ENCODE measurements at places on chromosomes 4 and X.

DNA sequence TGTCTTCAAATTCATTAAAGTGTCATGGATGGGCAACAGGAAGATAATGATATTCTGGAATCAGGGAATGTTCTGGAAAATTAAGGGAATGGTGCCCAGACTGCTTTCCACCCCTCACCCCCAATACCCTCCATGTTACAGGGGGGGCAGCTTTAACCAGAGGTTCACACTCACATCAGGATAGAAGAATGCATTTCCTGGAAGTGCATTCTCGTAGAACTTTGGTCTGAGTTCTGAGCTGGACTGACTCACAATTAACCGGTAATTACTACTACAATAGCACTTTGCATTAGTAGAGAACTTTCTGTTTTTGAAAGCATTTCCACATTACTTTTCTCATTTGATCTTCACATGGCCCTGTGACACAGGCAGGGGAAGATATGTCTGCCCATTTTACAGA lies 52.5 kb upstream of the SHISA3 start:
- DNase-seq: no peak

- DNase-seq: no peak
Measured at GRCh38 chr4:144356941-144357381, 216.4 kb upstream of the GYPA start.

- no peak for DNase-seq
Measured at GRCh38 chrX:29862126-29862677, 353.2 kb upstream of the MAGEB2 start.

GRCh38 chr4:148215202-148215601 lies 227.0 kb downstream of the NR3C2 start:
- DNase-seq: no peak

DNA sequence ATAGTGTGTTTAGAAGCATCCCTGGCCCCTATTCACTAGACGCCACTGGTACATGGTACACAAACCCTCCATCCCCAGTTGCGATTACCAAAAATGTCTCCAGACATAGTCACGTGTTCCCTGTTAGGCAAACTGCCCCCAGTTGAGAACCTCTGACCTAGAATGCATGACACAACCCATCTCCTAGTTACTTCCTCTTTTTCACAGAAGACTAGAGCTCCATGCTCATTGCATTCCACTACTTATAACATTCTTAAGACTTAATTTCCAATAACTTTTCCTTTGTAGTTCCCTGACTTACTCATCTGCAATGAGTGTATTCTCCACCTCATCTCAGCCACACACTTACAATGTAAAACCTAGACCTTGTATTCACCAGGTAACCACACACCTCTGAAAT lies 68.6 kb downstream of the PRSS12 start:
- DNase-seq: no peak

GRCh38 chr4:21884615-21885014 lies 64.0 kb downstream of the KCNIP4 start:
- no peak for DNase-seq

DNA sequence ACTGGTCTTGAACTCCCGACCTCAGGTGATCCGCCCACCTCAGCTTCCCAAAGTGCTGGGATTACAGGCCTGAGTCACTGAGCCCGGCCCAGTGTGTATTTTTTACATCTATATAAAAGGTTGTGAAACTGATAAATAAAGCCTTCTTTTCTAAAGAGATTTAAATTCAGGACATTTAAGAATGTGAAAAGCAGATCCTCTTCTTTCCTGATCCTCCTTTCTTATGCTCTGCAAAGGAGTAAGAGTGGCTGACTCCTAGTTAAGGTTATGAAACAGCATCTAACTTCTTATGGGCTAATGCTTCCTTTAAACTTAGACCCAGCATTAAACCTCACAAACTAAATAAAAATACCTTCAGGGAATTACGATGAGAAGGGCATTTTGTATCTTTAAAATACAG lies 197.7 kb upstream of the MAB21L2 start:
- no peak for DNase-seq

- DNase-seq: peak; percentile 21
Measured at GRCh38 chr4:88628746-88629145, 36.5 kb downstream of the HERC3 start.

- no peak for DNase-seq
Measured at GRCh38 chr4:8185930-8186329, 13.2 kb upstream of the SH3TC1 start.

GRCh38 chrX:76454456-76454927 lies 27.0 kb downstream of the MAGEE1 start:
- peak; percentile 14 for DNase-seq

- no peak for DNase-seq
Measured at GRCh38 chrX:51878056-51878455, 15.4 kb upstream of the MAGED1 start.

DNA sequence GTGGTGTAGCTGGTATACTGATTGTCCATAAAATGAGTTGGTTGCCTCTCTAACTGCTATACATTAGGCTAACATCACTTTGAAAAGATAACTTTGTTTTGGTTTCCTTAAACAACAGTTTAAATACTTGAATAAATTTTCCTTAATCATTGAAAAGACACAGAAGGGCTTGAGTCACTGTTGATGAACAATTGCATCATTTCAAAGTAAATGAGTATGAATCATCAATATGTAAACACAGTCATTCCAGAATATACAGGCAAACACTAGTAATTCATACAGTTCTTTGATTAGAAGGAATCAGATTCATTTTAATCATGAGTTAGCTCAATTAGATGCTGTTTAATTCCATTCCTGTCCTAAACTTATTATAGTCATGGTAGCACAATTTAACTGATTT lies 160.6 kb downstream of the AFF2 start:
- DNase-seq: no peak

DNA sequence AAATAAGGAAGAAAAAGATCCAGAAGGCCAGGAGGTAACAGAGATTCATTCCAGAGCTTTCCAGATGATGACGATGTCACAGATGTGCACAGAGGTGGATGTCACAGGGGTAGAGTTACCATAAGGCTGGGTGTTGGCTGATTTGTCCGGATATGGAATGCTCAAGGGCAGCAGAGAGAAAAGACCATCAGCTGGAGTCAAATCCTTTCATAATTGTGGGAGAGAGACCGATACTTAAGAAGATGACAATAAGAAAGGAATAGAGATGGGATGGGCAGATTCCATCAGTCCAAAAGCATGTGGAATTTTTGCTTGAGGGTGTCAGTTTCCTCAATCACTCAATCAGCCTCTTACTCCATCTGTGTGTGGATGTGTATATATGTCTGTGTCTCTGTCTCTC lies 150.4 kb downstream of the CENPC start:
- no peak for DNase-seq

DNA sequence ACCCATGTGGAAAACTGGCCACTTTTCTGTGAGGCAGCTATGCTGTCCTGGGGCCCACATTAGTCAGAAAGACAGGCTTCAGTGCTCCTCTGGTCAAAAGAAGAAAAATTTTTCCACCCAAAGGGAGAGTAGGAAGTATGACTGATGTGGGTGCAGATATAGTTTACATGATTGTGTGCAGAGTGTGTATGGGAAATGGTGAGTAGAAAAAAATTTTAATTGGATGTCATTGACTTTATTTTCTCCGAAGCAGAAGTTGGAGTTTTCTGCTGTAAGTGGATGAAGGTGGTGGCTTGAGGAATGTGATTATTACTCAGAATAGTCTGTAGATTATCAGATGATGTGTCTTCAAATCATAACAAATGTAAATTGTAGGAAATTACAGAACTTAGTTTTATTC lies 241.5 kb upstream of the IGFBP7 start:
- no peak for DNase-seq

- peak; percentile 87 for DNase-seq
Measured at GRCh38 chrX:46903458-46904242, 8.6 kb upstream of the JADE3 start.

DNA sequence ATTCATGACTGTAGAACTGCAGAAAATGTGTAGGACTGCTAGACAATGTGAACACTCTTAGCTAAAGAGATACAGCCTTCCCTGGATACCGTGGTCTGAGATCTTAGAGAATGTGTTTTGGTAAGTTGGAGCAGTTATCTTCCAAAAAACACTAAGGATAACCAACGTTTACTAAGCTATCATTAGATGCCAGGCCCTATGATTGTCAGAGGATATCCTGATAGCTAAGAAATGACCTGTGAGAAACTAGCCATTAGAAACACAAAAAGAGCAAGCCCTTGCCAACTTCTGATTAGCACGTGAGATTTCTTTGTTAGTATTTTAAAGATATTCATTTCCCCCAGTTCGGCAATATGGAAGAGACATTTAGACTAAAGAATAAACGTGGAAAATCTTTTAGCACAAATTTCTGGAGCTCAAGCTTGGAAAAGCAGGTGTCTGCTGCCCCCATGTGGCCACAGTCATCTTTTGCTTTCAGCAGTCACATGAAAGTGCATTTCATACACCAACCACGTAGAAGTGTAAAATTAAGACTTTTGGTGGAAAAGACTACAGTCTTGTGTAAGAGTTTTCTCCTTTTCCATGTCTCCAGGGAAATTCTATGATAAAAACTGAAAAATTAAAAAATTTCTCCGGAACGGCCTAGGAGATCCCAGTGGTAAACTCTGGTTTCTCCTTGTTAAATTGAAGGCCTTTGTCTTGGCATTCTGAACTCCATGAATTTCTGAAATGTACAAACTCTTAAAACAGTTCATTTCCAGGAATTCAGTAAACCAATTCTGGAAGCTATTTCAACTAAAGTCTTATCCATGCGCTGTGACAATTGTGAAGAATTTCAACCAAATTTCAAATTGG lies 136.4 kb downstream of the ZNF674 start:
- DNase-seq: peak; percentile 48

DNA sequence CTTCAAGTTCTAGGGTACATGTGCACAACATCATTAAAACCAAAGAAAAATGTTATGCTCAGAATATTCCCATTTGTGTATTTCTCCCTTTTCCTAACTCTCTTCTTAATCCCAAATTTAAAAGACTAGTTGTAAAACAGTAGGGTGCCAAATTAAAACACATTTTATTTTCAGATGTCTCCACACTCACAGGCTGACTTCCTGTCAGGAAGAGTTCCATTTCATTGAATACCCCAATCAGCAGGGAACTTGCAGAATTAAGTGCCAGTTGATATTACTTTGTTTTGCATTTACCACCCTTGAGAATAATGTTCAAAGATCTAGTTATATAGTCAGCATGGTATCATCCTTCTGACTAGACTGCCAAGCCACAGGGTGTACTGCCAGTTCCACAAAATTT lies 207.9 kb downstream of the MAB21L2 start:
- DNase-seq: no peak

- DNase-seq: peak; percentile 63
Measured at GRCh38 chrX:107000013-107000515, at the start of gene MORC4. Gene MORC4, minus strand, starts transcription at chrX:107000212. Its CDS starts 243 bp downstream, at chrX:106999969.

GRCh38 chr4:7546809-7547367 lies 112.2 kb upstream of the PSAPL1 start:
- no peak for DNase-seq

DNA sequence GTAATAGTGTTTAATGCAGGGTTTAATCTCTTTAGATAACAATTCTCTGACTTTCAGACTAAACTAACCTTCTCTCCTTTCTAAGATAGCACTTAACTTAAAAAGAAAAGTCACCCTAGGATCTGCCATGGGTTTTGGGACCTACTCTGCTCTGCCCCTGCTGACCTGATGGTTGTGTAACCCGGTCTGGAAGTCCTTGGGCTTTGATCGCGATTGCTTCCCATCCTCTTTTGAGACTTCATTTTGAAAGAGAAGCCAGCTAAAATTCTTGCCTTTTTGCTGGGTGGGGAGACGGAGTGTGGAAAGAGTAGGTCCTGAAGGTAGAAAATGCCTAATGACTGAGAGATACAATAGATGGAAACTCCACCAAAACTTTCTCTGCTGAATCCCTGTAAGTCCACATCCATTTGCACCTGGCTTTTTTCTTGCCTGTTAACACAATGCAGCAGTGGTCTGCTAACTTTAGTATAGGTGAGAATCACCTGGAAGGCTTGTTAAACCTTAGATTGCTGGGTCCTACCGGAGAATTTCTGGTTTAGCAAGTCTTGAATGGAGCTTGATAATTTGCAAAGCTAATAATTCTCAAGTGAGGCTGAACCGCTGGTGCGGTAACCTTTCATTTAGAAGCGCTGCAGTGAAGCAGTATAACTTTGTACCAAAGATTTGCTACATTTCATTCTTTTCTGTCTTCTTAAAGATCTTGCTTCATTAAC lies 45.6 kb upstream of the CCSER1 start:
- DNase-seq: no peak

DNA sequence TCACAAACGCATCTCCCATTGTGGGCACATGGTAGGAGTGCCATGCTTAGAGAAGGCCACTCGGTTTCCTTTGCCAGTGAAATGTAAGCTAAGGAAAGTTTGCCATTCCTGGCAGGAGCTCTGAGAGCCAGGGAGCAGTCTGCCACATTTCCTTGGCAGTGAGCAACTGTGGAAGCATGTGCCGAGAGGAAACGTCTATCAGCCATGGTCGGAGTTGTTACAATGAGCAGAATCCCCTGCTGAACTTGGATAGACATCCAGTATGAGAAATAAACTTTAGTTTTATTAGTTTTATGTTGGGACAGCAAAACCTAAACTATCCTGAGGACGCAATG lies 51.1 kb downstream of the ENOPH1 start:
- DNase-seq: no peak

- DNase-seq: no peak
Measured at GRCh38 chr4:123133397-123134050, 211.1 kb upstream of the NUDT6 start.

GRCh38 chr4:178086320-178086719 lies 644.1 kb upstream of the AGA start:
- DNase-seq: peak; percentile 23

- no peak for DNase-seq
Measured at GRCh38 chr4:92359491-92359890, 55.7 kb downstream of the GRID2 start.

GRCh38 chr4:145293658-145294057 lies 113.3 kb upstream of the OTUD4 start:
- DNase-seq: no peak

- DNase-seq: no peak
Measured at GRCh38 chr4:180169394-180169793, 2073.8 kb upstream of the TENM3 start.

DNA sequence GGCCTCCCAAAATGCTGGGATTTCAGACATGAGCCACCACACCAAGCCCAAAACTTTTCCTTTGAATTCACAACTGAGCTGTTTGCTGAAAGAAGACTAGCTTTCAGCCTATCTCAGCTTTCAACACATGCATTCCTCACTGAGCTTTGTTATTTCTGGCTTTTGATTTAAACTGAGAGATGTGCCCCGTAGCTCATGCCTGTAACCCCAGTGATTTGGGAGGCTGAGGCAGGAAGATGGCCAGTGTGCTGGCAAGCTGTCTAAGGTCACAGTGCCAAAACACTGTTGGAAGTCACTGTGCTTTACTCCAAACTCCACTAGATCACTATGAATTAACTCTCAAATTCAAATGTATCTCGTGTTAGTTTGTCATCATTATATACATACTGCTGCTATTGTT lies 779.5 kb downstream of the TRIML1 start:
- DNase-seq: no peak

- DNase-seq: no peak
Measured at GRCh38 chr4:48227662-48228061, 42.0 kb downstream of the TEC start.

All from globus pallidus (tissue), 1 donor.